Astrocyte (in vitro differentiated cells and primary cell): ENCODE measurements at places on chromosomes 1 and 21. TPM values are rescaled to one million over a fixed set of nuclear protein-coding genes. Genes with fewer than 3 reads are reported as not detected.

The SPRR2F gene
- total RNA-seq: not detected in 2 replicates

The LCK gene
- 0.30 TPM in 1 of 2 replicates, not detected in the other for total RNA-seq

The NBPF19 gene
- 17.5 and 17.9 TPM in 2 replicates for total RNA-seq

The EPHA2 gene
- total RNA-seq: 117 and 140 TPM in 2 replicates

The LDLRAD1 gene
- not detected in 2 replicates for total RNA-seq

The TESK2 gene
- 1.7 and 2.0 TPM in 2 replicates for total RNA-seq

The MSH4 gene
- 0.34 and 0.43 TPM in 2 replicates for total RNA-seq

DNA sequence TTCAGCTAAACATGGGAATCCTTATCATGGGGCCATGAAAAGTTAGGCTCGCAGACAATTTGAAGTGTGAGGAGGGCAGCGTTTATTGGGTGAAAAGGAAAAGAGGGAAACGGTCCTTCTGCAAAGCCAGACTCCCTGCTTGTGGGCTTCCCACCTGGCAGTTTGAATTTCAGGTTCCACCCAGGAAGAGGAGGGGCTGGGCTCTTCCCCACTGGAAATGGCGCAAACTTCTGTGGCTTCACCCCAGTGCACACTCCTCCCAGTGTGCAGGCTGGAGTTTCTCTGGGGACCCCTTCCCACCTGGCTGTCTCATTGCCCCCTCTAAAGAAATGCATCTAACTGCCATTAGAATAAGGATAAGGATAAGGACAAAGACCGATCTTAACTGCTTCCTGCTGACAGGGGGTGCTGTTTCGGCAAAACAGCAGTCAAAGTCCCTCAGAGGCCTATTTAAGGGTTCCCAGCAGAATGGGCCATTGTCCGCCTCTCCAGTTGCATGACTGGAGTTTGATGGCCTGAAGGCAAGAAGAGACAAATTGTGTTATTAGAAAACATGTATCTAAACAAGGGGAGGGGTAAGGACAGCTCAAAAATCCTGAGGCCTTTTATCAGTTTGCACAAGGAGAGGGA, 20.4 kb downstream of the AIM2 start:
- peaks cover 30% of the 10 kb centered on the region for H3K36me3 ChIP-seq
- no peak overlapping the region for H3K27ac ChIP-seq
- H3K4me1 ChIP-seq: peaks cover 6% of the 10 kb centered on the region

DNA sequence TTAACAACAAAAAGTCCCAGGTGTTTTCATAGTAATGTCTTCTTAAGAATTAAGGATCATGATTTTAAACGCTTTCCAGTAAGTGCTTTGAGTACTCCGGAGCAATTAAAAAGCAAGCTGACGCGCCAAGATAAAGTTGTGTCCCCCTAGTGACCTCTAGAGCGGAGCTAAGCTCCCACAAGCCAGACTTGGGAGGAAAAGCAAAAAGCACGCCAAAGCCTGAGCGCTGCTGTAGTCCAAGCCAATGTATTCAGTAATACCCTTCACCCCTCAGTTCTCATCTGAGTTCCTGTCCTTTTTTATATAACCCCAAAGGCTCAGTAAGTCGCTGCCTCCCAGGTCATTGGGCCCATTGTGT, 3.5 kb upstream of the SLC44A5 start:
- peaks cover 11% of the 10 kb centered on the region for H3K4me1 ChIP-seq
- peaks cover 12% of the 10 kb centered on the region for H3K27me3 ChIP-seq
- no peaks in the 10 kb centered on the region for H3K36me3 ChIP-seq
- peak overlapping the region; percentile 62 for H3K4me3 ChIP-seq
- H3K27ac ChIP-seq: no peak overlapping the region

- peaks cover 23% of the 10 kb centered on the region for H3K4me1 ChIP-seq
- H3K36me3 ChIP-seq: no peaks in the 10 kb centered on the region
- peak; percentile 74 for DNase-seq
- peak within 1 kb of the TSS; percentile 78 for H3K27ac ChIP-seq
- peaks cover under 1% of the 10 kb centered on the region for H3K27me3 ChIP-seq
- H3K4me3 ChIP-seq: peak within 1 kb of the TSS; percentile 97
Observed at GRCh38 chr1:157045250-157046218, at the start of gene ARHGEF11. TSS of gene ARHGEF11 (minus strand) at chr1:157045742. CDS start at chr1:157044330, 1,412 bp downstream.

GRCh38 chr1:8097908-8098307, 71.8 kb upstream of the ERRFI1 start:
- peaks cover 43% of the 10 kb centered on the region for H3K4me1 ChIP-seq
- H3K4me3 ChIP-seq: no peak overlapping the region
- H3K27me3 ChIP-seq: no peaks in the 10 kb centered on the region
- peak overlapping the region; percentile 98 for H3K27ac ChIP-seq

DNA sequence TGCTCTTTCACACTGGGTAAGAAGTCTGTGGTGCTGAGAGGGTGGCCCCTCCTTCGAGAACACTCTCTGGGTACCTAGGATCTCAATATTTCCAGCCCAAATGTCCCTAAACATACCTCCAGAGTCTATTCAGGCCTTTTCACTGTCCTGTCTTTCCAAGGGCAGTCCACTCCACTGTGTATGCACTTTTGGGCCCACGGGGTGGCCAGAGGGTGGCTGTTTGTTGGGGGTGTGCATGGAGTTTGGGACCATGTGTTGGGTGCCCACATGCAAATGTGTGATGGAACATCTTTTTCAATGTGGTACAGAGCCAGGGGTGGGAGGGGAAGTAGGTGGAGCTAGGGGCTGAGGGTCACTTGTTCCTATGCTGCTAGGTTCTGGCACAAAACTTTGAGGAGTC, 87.5 kb downstream of the FAM78B start:
- no peaks in the 10 kb centered on the region for H3K27me3 ChIP-seq
- H3K4me1 ChIP-seq: no peaks in the 10 kb centered on the region
- no peak for DNase-seq
- H3K27ac ChIP-seq: no peak overlapping the region
- H3K36me3 ChIP-seq: no peaks in the 10 kb centered on the region

- H3K27ac ChIP-seq: no peak overlapping the region
- H3K4me1 ChIP-seq: peaks cover 11% of the 10 kb centered on the region
- no peaks in the 10 kb centered on the region for H3K36me3 ChIP-seq
- no peaks in the 10 kb centered on the region for H3K27me3 ChIP-seq
Observed at GRCh38 chr1:53643041-53643880, 95.7 kb downstream of the GLIS1 start.

DNA sequence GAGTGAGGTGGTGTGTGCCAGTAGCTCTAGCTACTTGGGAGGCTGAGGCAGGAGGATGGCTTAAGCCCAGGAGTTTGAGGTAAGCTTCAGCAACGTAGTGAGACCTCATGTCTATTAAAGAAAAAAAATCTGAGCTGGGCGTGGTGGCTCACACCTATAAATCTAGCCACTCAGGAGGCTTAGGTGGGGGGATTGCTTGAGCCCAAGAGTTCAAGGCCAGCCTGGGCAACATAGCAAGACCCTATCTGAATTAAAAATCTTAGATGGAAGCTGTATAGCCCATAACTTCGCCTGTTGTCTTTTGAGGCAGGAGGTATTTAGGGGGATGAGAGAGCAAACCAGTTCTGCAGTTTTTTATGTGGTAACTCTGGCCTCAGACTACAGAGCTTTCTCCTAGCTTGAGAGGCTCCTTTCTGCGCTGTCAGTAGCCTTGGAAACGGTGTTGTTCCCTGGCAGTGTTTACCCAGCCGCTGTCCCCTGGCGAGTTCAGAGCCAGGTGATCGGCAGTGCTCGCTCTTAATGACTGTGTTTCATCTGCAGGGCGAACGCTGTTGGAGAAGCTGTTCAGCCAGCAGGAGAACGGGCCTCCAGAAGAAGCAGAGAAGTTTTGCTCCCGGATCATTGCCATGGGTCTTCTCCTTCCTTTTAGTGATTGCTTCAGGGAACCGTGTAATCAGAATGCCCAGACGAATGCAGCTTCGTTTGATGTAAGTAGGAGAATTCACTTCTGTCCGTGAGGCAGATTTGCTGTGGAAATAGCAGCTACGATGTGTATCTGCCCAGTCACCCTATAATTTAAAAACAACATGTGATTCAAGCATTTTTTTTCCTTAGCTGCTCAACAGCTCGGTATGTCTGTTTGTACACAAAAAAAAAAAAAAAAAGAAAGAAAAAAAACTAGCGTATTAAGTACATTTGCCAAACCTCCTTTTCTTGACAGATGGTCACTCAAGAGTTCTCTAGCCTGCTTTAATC, 31.2 kb downstream of the FMN2 start:
- no peak overlapping the region for H3K4me3 ChIP-seq
- no peak overlapping the region for H3K27ac ChIP-seq
- H3K36me3 ChIP-seq: no peaks in the 10 kb centered on the region
- no peaks in the 10 kb centered on the region for H3K4me1 ChIP-seq
- peak; percentile 44 for DNase-seq

DNA sequence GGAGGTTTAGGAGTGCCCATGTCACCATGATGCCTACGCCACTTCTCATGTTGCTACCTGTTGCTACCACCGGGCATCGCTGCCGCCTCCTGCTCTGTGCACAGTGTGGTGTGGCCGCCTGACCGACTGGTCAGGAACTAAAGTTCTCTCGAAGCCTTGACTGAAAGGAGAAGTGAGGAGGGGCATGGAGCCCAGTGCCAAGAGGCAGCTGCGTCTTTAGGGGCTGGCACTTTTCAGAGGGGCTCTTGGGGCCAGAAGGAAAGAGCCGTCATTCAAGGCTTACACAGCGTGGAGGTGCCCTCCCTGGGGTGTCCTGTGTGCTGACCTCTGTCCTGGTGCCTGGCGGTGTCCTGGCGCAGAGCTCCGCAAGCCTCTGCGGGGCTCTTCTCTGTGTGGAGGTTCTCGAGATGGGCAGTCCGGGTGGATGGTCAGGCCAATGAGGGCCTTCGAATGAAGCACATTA, 57.2 kb downstream of the ADARB1 start:
- no peak for DNase-seq
- H3K4me3 ChIP-seq: no peak overlapping the region
- H3K4me1 ChIP-seq: peaks cover 32% of the 10 kb centered on the region
- H3K27me3 ChIP-seq: no peaks in the 10 kb centered on the region

GRCh38 chr1:157193702-157194391, 55.7 kb upstream of the ETV3 start:
- peak; percentile 12 for DNase-seq
- H3K27me3 ChIP-seq: peaks cover 42% of the 10 kb centered on the region
- no peak overlapping the region for H3K4me3 ChIP-seq
- no peak overlapping the region for H3K27ac ChIP-seq

DNA sequence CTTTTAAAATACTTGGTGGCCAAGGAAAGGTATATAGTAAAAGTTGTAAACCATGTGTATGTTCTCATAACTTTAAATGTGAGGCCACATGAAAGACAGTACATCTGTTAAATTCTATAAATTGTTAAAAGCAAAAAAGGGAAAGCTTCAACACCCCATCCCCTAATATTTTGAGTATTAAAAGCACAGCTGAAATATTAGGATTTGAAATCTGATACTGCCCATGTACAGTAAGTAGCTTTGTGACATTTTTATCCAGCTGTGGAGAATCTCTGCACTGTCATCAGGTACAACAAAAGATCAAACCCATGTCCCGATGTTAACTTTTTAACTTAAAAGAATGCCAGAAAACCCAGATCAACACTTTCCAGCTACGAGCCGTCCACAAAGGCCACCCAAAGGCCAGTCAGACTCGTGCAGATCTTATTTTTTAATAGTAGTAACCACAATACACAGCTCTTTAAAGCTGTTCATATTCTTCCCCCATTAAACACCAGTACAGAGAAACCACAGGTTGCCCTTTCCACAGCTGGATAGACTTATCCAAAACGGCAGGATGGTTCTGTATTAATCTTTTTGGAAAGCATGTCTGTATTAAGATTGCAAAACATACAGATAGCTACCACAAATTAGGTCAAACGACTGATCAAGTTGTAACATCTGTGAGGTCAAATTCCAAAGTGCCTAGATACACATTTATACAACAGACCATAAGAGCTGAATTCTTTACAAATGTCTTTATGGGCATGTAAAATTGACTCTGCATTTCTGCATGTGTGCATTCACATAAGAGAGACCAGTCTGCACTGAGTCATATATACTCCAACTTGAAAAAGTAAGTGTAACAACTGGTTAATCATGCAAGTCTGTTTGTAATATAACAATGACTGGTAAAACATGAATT, 5.2 kb downstream of the IRF2BP2 start:
- peaks cover 37% of the 10 kb centered on the region for H3K36me3 ChIP-seq
- H3K4me3 ChIP-seq: peak overlapping the region; percentile 88
- H3K4me1 ChIP-seq: peaks cover 33% of the 10 kb centered on the region
- H3K27me3 ChIP-seq: no peaks in the 10 kb centered on the region
- DNase-seq: no peak

DNA sequence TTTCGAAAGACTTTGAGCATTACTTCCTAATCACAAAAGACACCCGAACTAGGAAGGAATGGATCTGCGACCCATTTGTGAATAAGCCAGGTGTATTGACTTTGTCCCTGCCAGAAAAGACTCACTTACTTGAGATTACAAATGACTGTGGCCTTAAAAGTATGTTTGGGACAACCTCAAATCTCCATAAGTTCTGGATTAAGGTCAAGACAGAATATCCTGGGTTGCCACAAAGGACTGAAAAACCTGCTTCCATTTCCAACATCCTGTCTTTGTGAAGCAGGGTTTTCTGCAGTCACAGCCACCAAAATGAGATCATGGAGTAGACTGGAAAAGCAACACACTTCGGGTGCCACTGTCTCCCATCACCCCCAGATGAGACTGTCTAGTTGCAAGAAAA, 537.4 kb upstream of the ZRANB2 start:
- no peaks in the 10 kb centered on the region for H3K36me3 ChIP-seq
- H3K27ac ChIP-seq: no peak overlapping the region
- peak; percentile 7 for DNase-seq
- H3K4me1 ChIP-seq: peaks cover 5% of the 10 kb centered on the region

DNA sequence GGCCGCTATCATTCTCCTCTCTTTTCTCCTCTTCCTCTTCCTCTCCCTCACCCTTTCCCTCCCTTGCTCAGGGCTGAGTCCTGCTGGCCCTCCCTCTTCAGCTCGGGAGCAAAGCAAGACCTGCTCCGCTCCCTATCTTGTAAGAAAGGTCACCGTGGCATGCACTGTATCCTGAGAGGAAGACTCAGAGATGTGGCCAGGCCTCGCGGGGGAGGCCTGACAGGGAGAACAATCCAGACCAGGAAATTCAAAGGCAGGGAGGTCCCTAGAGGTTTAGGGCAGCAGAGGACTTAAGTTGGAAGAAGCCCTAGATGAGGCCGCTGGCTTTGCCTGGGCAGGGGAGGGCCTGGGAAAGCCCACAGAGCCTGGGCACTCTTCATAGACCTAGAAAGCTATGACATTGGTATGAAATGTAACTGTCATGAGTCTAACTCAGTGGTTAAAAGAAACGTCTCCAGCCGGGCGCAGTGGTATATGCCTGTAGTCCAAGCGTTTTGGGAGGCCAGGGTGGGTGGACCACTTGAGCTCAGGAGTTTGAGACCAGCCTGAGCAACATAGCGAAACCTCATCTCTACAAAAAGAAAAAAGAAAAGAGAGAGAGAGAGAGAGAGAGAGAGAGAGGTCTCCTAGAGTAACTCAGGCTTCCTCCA, 14.6 kb upstream of the PTAFR start:
- H3K27me3 ChIP-seq: no peaks in the 10 kb centered on the region
- no peak overlapping the region for H3K4me3 ChIP-seq
- H3K36me3 ChIP-seq: no peaks in the 10 kb centered on the region
- no peaks in the 10 kb centered on the region for H3K4me1 ChIP-seq
- no peak for DNase-seq

GRCh38 chr1:3296826-3297225, 157.6 kb upstream of the ARHGEF16 start:
- no peaks in the 10 kb centered on the region for H3K27me3 ChIP-seq
- H3K36me3 ChIP-seq: no peaks in the 10 kb centered on the region
- H3K4me1 ChIP-seq: no peaks in the 10 kb centered on the region
- no peak for DNase-seq
- H3K27ac ChIP-seq: no peak overlapping the region

- no peak overlapping the region for H3K27ac ChIP-seq
- no peaks in the 10 kb centered on the region for H3K4me1 ChIP-seq
- no peaks in the 10 kb centered on the region for H3K27me3 ChIP-seq
- H3K36me3 ChIP-seq: no peaks in the 10 kb centered on the region
- no peak for DNase-seq
Observed at GRCh38 chr1:214085325-214085724, 97.6 kb downstream of the PROX1 start.
